ENCODE measurements at places on chromosomes 5 and 9.

GRCh38 chr5:73960426-73960825 lies 334.4 kb downstream of the ARHGEF28 start:
- DNase-seq, result no peak

DNA sequence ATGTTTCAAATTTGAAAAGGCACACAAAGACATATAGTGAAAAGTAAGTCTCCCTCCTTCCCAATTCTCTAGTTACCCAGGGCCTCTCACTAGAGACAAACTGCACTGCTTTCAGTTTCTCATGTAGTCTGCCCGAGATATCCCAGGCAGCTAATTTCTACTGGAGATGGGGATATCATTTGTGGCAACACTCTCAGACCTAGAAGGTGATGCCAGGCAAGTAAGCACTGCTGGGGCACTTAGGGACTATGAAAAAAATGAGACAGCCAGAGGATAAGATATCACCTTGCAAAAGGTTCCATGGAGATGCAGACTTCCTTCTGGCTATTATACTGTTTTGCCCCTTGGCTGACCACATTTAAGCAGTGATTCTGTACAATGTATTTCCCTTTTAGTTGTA lies 12.6 kb downstream of the SIL1 start:
- DNase-seq, result no peak

- DNase-seq, result no peak
Observed at GRCh38 chr9:34490360-34490759, 31.8 kb downstream of the DNAI1 start.

DNA sequence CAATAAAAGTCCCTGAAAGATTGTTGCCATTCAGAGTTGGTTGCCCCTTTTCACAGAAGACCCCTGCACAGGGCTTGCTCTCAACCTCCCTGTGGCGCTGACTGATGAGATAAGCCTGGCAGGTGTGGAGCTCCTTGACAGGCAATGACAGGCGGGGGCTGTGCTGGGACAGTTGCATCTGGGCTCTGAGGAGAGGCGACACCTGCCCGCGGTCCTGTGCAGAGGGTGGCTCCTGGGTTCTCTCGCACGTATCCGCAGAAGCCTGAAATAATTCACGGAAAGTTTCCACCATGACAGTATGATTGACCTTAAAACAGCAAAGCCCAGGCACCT lies 19.8 kb upstream of the EXOC3 start:
- DNase-seq, result peak; percentile 36

DNA sequence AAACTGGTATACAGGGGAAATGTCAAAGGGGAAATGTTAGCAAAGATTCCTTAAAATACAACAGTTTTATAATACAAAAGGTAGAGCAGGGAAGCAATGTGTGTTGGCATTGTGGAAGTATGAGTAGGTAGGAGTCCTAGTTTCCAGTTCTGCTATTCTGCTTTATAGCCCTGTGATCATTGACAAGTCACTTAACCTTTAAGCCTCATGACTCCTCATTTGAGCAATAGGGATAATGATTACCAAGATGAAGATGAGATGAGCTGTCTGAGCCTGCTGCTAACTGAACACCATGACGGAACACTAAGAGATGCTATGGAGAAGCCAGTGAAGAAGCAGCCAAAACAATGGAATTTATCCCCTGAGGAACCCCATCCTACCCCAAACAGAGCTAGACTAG lies 251.7 kb downstream of the PAPPA start:
- DNase-seq, result no peak

- no peak for DNase-seq
Observed at GRCh38 chr5:113054899-113055298, 78.3 kb downstream of the DCP2 start.

GRCh38 chr9:129655696-129656095 lies 9.8 kb upstream of the PRRX2 start:
- DNase-seq, result no peak

DNA sequence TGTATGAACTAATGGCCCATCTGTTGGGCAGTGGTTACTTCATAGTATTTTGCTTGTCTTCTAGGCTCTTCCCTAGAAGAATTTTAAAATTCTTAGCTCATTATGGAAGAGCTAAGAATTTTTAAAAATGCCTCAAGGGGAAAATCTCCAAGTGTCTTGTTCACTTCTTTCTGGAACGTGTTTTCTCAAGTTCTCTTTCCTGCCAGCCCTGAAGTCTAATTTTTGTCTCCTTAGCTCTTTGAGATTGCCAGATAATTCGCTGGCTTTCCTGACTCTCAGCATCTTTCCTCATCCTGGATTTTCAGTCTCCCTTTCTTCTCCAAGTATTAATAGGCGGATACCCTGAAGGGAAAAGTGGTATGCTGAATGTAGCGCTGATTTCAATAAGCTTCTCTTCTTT lies 395.4 kb downstream of the ARRDC3 start:
- no peak for DNase-seq

GRCh38 chr5:2282034-2282690 lies 399.4 kb upstream of the IRX4 start:
- no peak for DNase-seq

DNA sequence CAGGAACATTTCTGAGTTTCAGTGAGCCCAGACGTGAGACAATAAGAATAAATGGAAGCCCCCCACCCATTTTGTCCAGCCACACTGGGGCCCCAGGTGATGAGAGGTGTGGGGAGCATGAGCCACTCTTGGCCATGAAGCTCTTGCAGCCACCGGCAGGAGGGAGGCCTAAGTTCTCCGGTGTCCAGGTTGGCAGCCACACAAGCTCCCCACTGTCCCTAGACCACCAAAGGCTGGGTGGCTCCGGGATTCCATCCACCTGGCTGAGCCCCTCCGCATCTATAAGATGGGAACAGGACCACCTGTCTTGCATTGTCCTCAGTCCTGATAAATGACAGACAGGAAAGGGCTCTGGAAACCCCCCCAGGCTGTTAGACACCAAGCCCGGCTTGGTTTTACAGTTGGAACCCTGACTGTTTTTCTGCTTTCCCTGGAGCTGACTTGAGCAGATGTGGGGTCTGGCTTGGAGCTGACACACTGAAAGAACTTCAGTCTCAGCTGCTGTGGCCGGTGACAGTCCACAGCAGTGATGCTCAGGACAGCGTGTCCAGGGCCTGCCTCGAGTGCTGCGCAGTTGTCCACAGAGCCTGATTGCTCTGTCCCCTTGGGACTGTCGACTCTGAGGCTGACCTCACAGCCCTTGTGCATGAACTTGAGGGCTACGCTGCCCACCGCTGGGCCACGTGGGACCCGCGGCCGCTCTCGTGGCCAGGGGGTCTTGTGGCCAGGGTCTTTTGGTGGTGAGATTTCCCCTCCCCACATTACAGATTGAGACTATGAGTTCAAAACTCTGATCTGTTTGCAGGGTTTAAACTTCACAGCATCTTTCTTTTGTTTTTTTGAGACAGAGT lies 74.8 kb downstream of the PSMB7 start:
- no peak for DNase-seq

- no peak for DNase-seq
Observed at GRCh38 chr5:38739705-38740045, 106.1 kb upstream of the OSMR start.

DNA sequence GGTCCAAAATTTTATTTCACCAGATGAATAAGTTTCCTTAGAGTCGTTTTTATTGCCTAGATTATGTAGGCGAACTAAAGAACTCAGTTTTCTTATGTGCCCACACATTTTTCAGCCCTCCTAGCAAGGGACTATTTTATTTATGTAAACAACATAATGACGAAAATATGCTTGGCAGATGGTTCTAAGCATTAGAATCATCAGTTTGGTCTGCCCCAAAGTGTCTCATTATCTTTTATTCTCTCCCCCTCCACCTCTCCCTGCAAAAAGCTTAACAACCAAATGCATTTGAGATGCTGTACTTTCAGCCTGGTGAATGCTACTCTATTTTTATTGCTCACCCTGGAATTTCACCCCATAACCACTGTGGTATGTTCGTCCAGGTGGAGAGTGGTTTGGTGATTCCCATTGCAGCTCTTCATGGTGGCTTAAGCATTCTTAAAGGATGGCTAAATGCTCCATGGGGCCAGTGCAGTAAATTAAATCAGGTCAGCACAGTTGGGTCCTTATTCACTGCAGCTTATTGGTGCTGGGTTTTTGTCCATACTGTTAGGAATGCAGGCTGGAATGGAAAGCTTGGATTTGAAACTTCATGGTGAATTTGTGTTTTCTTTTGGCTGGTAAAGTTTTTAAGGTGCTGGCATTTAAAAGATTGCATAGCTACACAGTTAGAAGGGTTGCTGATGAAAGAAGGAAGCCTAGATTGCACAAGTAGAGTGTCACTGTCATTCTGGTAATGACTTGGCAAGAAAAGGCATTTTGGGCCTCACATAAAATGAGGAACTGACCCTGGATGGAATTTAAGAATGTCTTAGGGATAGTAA lies 39.2 kb downstream of the TLE4 start:
- DNase-seq, result no peak

DNA sequence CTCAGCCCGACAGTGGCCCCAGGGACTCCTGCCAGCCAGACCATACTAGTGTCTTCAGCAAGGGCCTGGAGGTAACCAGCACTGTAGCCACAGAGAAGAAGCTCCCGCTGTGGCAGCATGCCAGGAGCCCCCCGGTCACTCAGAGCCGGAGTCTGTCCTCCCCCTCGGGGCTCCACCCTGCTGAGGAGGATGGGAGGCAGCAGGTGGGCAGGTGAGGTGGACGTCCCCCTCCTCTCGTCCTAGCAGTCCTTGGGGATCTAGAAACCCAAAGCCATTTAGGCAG lies 28.0 kb upstream of the LRRC14B start:
- peak; percentile 27 for DNase-seq

GRCh38 chr5:158058208-158059120 lies 199.5 kb upstream of the CLINT1 start:
- DNase-seq, result no peak

DNA sequence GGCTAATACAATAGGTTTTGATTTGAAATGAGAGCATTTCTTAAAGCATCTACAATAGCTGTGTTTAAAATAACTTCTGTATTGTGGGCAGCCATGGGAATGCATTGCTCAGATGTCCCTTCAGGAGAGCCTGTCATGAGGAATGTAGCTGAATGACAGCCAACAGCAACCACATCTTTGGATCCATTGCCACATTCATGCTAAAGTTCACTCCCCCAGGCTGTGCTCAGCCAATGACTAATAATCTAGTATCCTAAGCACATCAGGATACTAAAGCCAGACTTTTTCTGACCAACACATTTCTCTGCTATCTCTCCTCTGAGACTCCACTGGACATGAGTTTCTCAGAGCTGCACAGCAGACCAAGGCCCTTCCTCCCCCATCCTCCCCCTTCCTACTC lies 45.5 kb downstream of the HTR1A start:
- no peak for DNase-seq
